Amygdala (tissue), 56 donors: ENCODE measurements at places on chromosomes 3 and 15.

DNA sequence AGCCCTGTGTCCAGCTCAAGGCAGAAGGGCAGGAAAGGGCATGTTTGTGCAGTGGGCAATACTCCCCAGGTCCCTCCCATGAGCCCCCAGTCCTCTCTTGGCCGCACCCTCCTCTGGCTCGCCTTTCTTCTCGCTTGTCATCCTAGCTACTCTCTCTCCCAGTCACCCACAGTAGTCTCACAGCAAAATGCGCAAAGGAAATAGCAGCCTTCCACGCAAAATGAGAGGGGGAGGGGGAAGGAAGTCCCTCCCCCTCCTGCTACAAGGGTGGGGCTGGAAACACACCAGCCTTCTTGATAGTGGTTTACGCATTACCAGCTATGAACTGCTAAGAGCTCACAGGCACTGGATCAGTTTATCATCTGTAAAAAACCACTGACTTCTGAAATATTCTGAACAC, 83.8 kb downstream of the GADL1 start:
- DNase-seq, result no peak

GRCh38 chr3:195181741-195182469, 89.1 kb downstream of the XXYLT1 start:
- no peak for DNase-seq

DNA sequence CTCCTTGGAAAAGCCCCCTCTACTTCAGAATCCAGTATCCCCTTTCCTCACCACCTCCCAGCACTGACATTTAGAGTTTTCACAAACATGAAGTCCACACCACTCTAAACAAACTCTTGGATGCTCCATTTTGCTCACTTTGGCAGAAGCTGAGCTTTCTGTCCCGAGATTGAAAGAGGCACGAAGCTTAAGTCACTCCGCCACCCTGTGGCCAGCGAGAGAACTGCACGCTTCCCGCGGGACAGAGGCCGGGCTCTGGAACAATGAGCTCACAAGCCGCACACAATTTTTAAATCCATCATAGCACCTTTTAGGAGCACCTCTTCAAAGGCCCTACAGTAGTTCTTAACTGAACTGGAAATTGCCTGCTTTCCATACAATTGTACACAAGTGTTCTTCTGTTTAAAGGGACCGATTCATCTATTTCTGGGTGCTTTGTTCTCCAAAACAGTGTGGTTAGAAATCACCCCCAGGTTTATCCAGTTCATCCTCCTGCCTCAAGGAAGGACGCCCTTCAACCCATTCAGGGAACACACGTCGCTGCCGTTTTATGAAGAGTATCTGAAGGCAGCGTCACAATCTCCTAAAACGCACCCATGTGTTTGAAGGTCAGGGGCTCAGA, 226.1 kb downstream of the VPS13C start:
- peak; percentile 59 for DNase-seq

- no peak for DNase-seq
Measured at GRCh38 chr15:90838139-90838538, 30.2 kb upstream of the FURIN start.
